ENCODE measurements at places on chromosomes 6 and 20.

DNA sequence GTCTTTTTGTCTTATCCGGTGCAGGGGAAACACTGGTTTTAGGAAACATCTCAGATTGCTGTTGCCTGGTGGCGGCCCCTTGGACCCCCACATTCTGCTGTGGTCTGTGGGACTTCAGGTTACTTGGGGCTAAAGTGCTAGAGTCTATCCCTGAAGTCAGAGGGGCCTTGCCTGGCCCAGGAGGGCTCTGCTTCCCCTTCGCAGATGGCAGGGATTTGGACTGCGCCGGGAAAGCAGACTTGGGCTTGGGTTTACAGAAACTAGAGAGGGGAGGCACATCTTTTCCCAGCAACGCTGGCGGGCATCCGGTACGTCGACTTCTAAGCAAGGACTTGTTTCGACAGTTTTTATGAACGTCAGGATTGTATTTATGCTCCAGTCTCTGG, 17.5 kb downstream of the ZNF217 start:
- no peak for DNase-seq

- DNase-seq: no peak
These were observed at the start of gene LY86 for GRCh38 chr6:6588064-6588923. Gene LY86, plus strand, starts transcription at chr6:6588720. Its CDS starts 15 bp downstream, at chr6:6588735.

DNA sequence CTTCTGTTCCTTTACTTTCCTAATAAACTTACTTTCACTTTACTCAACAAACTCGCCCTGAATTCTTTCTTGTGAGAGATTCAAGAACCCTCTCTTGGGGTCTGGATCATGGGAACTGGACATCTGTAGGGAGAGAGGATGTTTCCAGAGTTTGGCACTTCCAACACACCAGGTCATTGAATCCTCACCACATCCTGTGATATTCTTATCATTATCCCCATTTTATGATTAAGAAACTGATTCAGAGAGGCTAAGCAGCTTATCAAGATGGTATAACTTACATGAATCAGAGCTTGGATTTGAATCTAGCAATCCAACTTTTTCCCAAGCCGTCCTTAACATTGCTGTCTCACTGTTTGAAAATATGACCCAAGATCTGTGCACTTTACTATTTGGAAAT, 15.5 kb downstream of the PPIL6 start:
- DNase-seq: no peak

GRCh38 chr6:90465686-90466085, 121.2 kb downstream of the MAP3K7 start:
- no peak for DNase-seq

DNA sequence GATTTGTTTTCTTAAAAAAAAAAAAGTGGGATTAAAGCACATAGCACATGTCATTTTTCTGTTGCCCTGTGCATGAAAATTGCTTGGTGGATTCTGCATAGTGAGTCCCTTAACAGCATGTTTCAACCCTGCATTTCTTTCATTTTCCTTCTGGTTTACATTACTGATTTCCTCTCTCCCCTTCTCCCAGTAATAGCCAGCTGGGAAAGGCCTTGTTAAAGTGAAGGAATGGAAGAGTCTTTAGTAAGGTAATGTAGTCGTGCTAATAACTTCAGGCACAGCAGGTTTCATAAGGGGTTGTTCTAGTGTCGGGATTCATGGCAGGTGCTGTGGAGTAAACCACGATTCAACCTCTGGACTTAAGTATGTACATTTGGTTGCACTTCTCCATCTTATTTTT, 202.4 kb downstream of the FARS2 start:
- no peak for DNase-seq

DNA sequence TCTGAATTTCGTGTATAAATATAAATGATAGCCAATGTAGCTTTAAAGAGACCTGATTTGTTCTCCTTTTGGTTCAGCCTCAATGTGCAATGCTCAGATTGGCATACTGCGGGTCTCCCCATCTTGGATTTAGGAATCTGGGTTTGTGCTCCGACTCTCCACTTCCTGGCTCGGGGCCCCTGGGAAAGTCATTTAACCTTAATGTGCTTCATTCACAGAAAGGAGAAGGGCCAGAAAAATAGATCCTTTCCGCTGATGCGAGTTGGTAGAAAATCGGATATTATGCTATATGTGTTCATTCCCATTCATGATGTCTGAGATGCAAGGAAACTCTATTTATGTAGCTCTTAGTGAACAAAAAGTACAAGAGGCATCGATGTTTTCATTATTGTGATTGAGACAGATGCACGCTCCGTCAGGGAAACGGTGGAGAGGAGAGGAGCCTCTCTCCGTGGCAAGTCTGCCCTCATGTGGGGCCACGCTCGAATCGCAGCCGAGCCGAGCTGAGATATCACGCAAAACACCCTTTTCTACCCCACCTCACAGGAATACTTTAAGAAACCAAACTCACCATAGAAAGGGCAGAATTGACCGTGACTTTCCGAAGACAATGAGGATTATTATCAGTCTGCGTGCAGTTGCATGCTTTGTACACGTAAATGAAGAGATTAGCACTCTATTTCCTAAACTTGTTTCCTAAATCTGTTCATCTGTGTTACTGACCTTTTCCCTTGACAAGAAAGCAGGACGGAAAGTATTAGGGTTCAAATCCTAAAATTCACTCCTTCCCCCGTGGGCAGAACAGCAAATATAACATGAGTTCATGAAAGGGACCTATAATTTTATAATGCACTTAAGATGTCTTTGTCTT, 136.6 kb downstream of the COL9A1 start:
- peak; percentile 58 for DNase-seq
